Neural crest cell (in vitro differentiated cells): ENCODE measurements at places on chromosomes 7 and 10. TPM values are rescaled to one million over a fixed set of nuclear protein-coding genes. Genes with fewer than 3 reads are reported as not detected.

The UFSP1 gene
- total RNA-seq = 4.4 and 4.6 TPM in 2 replicates

The AKR1C4 gene
- not detected in 2 replicates for total RNA-seq

GRCh38 chr7:105015390-105015965 lies 1.5 kb downstream of the KMT2E start:
- no peak for DNase-seq

The IGFBP1 gene
- total RNA-seq = not detected in 2 replicates

- DNase-seq = no peak
These were observed 17.1 kb downstream of the RAPGEF5 start for GRCh38 chr7:22339725-22340390.

GRCh38 chr10:78407009-78407711 lies 373.5 kb downstream of the RPS24 start:
- peak; percentile 90 for DNase-seq

DNA sequence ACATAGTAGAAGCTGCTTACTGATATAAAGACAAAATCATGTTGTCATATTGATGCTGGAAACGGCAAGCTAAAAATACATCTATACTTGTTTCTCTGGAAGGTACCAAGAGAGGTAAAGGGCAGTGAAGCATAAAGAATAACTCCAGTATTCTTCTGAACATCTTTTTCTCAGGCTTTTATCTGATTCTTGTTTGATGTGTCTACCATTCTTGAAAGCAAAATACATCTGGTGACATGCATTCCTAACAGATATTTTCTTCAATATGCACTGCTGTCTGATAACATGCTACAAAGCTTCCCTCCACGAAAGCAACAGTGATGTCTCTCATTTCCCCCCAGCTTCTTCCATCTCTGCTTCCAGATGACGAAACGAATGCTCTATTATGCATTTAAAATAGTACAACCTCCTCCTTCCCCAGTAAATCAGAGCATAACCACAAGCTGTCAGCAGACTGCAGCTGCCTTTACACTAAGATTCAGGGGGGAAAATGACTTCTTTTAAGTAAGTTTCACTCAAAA lies 100.8 kb downstream of the ARHGAP21 start:
- DNase-seq = no peak

The SPAM1 gene
- not detected in 2 replicates for total RNA-seq

The SEMA3D gene
- 22.7 and 26.3 TPM in 2 replicates for total RNA-seq

The TES gene
- total RNA-seq = 15.0 and 18.7 TPM in 2 replicates

- no peak for DNase-seq
These were observed 5.2 kb upstream of the CUBN start for GRCh38 chr10:17134737-17135260.
